GF-D8 (cell line): ENCODE measurements at places on chromosomes 7 and 10.

- DNase-seq = no peak
Measured at GRCh38 chr7:33251301-33251700, 121.9 kb downstream of the BBS9 start.

- no peak for DNase-seq
Measured at GRCh38 chr10:72016608-72017300, 52.6 kb downstream of the CHST3 start.

- DNase-seq = no peak
Measured at GRCh38 chr7:23061327-23061726, 44.3 kb upstream of the KLHL7 start.

DNA sequence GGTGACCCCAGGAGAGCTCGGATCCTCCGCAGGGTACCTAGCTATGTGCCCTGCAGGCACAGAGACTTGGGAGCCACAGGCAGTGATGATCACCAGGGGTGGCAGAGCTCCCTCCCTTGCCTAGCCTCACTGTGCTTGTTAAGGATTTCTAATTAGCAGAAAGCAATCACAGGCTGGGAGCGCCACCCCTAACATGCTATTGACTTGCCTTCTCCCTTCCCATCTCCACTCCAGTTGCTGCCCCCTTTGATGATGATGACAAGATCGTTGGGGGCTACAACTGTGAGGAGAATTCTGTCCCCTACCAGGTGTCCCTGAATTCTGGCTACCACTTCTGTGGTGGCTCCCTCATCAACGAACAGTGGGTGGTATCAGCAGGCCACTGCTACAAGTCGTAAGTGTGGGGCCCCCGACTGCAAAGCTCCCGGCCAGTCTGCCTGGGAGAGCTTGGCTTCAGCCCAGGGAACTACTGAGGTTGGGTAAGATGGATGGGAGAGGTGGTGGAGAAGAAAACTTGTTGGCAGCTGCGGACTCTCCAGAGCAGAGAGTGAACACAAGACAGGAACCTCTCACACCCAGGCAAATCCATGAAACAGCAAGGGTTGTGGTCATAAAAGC, 1.2 kb downstream of the PRSS1 start:
- DNase-seq = no peak

- no peak for DNase-seq
Measured at GRCh38 chr7:51276967-51277366, 39.6 kb downstream of the COBL start.

DNA sequence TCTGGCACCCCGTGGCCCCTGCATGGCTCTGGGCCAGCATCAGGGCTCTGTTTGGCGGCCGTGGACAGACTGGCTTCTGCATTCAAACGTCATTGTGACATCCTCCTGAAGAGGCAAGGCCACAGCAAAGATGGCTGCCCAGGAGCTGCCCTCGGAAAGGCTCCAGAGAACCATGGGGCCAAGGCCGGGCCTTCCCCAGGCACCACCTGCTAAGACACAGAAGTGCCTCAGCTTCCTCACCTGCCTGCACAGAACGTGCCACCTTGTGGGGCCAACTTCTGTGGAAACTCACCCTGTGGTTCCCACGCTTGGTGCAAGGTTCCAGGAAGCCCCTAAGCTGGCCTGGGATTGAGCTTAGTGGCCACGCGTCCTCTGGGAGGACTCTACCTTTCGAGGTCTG, 396.9 kb downstream of the PTPRN2 start:
- DNase-seq = no peak
